ENCODE measurements at places on chromosomes 4 and X. TPM values are rescaled to one million over a fixed set of nuclear protein-coding genes. Genes with fewer than 3 reads are reported as not detected.

GRCh38 chrX:103687073-103687695 lies 685 bp upstream of the MORF4L2 start:
- H3K36me3 ChIP-seq: no peaks in the 10 kb centered on the region
- H3K4me3 ChIP-seq: peak overlapping the region; percentile 33
- peak overlapping the region; percentile 96 for H3K27ac ChIP-seq
- H3K27me3 ChIP-seq: peaks cover 3% of the 10 kb centered on the region
- DNase-seq: peak; percentile 89

GRCh38 chrX:111917591-111917990 lies 41.6 kb downstream of the TRPC5OS start:
- H3K27me3 ChIP-seq: no peaks in the 10 kb centered on the region
- H3K36me3 ChIP-seq: no peaks in the 10 kb centered on the region
- H3K4me3 ChIP-seq: no peak overlapping the region
- no peaks in the 10 kb centered on the region for H3K4me1 ChIP-seq

STS gene
- 13.7 TPM for total RNA-seq

GRCh38 chrX:116749943-116750342 lies 287.2 kb upstream of the CT83 start:
- no peak overlapping the region for H3K27ac ChIP-seq
- H3K27me3 ChIP-seq: no peaks in the 10 kb centered on the region
- no peaks in the 10 kb centered on the region for H3K4me1 ChIP-seq

DNA sequence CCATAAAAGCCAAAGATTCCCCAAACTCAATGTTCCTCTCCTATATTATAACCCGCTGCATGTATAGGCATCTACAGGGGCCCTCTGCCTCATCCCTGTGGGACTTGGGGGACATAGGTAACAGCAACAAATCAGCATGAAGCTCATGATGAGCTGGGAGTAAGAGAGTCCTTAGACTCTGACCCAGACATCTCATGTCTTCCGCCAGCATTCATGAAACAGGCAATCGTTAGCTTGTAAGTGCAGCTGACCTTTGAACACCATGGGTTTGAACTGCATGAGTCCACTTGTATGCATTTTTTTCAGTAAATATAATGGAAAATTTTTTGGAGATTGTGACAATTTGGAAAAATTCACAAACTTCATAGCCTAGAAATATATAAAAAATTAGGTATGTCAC lies 10.4 kb upstream of the SCOC start:
- DNase-seq: no peak
- H3K27me3 ChIP-seq: no peaks in the 10 kb centered on the region
- H3K4me1 ChIP-seq: no peaks in the 10 kb centered on the region

DNA sequence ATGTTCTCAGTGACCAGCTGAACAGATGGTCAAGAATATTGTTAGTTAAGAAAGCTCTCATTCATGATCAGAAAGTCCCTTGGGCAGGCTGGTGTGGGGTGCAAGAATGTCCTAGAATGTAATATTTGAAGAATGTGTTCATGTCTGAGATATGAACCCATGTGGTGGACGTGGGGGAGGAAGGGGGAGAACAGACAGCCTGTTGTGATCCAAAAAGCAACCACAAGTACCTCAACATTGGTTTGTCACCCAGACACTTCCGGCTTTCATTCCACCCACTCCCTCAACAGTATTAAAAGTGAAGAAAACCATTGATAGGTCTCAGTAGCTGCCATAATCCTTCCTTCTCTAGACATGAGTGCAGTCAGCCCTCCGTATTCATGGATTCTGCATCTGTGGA lies 82.2 kb downstream of the MAML3 start:
- no peaks in the 10 kb centered on the region for H3K27me3 ChIP-seq
- H3K4me1 ChIP-seq: peaks cover 38% of the 10 kb centered on the region
- no peak overlapping the region for H3K4me3 ChIP-seq
- DNase-seq: no peak
- H3K27ac ChIP-seq: no peak overlapping the region
